Posterior cingulate gyrus (tissue), 11 donors: ENCODE measurements at places on chromosomes 5 and 9.

GRCh38 chr9:4422495-4422894 is 67.8 kb upstream of the SLC1A1 start:
- no peak for DNase-seq

- DNase-seq, result no peak
These were observed 205.2 kb upstream of the ZNF608 start for GRCh38 chr5:124951661-124952060.

- DNase-seq, result no peak
These were observed 37.6 kb upstream of the SLCO6A1 start for GRCh38 chr5:102536323-102536928.

GRCh38 chr5:150487199-150488061 is 20.5 kb upstream of the NDST1 start:
- DNase-seq, result peak; percentile 78

DNA sequence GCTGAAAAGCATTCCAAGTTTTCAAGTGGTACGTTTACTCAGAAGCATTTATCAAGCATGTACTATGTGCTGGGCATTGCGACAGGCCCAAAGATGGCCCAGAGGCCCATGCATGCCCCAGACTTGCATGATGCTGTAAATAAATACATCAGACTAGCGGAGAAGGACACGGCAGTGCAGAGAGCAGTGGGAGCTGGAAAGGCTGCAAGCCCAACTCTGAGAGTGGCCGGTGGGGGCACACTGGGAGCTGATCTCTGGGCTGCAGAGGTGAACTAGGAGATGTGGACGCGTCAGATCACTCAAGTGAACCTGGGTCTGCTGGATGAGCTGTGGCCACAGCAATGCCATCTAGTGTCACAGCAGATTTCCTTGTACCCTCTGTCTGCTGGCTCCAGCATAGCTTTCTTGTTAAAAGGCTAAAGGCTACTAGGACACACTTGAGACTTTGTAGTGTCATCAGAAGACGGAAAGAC is 246.9 kb downstream of the FANCC start:
- DNase-seq, result no peak

- DNase-seq, result no peak
These were observed 20.0 kb downstream of the MOCS2 start for GRCh38 chr5:53089481-53089991.

GRCh38 chr9:85417674-85418073 is 324.1 kb downstream of the AGTPBP1 start:
- DNase-seq, result no peak

DNA sequence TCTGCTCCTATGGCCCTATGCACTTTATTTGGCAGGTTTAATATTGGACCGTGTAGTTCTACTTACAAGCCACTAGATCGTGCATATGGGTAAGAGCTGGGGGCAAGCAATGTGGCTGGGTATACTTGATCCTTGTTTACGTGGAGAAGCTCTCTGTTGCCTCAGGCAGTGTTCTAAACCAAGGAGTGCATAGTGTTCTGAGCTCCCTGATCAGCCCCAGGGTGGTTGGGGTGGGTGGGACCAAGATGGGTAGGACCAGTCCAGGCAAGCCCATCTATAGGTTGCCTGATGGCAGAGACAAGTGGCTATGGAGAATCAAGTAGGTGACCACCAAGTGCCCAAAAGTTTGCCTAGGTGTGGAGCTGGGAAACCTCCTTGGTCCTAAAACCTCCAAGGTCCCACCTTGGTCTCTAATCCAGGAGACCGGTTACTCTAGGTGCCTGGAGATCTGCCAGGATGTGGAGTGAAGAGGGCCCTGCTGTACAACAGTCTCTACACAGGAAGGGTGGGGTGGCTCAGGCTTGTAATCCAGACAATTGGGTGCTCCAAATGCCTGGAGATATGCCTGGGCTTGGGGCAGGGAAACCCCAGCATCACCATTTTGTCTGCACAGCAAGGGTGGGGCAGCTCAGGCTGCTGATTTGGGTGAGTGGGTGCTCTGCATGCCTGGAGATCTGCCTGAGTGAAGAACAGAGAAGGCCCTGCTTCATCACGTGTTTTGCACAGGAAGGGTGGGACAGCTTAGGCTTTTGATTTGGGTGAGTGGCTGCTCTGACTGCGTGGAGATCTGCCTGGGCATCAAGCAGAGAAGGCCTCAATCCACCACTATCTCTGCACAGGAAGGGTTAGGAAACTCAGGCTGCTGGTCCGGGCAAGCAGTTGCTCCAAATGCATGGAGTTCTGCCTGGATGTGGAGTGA is 659.8 kb downstream of the TLE4 start:
- peak; percentile 39 for DNase-seq

GRCh38 chr9:94995048-94995693 is 268.7 kb downstream of the AOPEP start:
- DNase-seq, result no peak

- no peak for DNase-seq
These were observed 15.7 kb downstream of the SQSTM1 start for GRCh38 chr5:179836225-179837019.

DNA sequence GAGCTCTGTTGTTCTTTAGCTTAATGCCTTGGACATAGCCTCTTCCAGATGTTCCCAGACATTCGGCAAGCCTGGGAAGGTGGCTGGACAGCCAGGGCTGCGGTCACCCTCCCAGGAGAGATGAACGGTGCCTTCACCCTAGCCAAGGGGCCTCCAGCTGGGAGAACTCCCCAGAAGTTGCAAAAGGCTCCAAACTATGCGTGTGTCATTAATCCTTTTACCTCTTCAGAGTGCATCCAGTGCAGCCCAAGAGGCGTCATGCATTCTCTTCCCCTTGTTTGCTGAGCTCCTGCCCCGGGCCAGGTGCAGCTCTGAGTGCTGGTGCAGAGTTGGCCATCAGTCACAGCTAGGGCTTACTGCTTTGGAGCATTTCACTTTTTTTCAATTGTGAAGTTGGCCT is 22.8 kb downstream of the HMCN2 start:
- no peak for DNase-seq

GRCh38 chr9:99012957-99013512 is 69.3 kb downstream of the COL15A1 start:
- no peak for DNase-seq

DNA sequence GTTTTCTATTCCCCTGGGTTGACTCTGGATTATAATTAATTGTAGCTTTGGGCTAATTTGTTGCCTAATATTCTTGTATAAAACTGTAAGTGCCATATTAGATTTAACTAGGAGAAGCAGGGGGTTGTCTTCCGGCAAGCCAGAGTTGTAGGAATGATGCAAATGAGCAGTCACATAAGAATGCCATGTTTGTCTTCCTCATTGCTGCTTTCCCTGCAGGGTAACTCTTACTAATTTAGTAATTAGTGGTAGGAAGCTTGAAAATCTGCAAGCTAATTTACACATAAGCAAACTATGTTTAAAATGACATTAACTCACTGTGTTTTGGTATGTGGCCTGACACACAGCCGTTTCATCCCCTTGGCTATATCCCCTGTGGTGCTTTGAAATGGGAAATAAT is 527.8 kb downstream of the KCTD16 start:
- DNase-seq, result no peak

DNA sequence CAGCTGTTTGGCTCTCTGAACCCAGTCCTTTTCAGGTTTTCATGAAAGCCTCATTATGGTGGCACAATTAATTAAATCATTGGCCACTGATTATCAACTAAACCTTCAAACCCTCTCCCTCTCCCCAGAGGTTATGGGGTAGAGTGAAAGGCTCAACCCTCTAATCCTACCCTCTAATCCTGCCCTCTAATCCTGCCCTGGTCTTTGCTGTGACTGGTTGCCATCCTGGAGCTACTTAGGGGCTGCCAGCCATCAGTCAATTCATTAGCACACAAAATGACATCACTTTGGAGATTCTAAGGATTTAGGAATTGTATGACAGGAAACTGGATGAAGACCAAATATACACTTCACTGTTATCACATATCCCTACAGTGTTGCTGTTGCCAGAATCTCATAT is 36.1 kb downstream of the ANKS6 start:
- no peak for DNase-seq

GRCh38 chr9:110758201-110758600 is 89.6 kb downstream of the MUSK start:
- no peak for DNase-seq

GRCh38 chr9:135300346-135301141 is 179.0 kb upstream of the PPP1R26 start:
- no peak for DNase-seq
